ENCODE measurements at places on chromosomes 7 and 10. TPM values are rescaled to one million over a fixed set of nuclear protein-coding genes. Genes with fewer than 3 reads are reported as not detected.

The GPNMB gene
- total RNA-seq, result 2.9 TPM

The PNLIP gene
- total RNA-seq, result not detected

The CREM gene
- total RNA-seq, result 17.4 TPM

The CDNF gene
- total RNA-seq, result 0.47 TPM

The NUTM2A gene
- 1.0 TPM for total RNA-seq

The SLC26A4 gene
- 0.62 TPM for total RNA-seq

The MOGAT3 gene
- total RNA-seq, result not detected

The ATP6V1F gene
- 171 TPM for total RNA-seq

The MEOX2 gene
- not detected for total RNA-seq

The NEUROD6 gene
- not detected for total RNA-seq

The BMS1 gene
- total RNA-seq, result 20.5 TPM

The STAM gene
- 19.4 TPM for total RNA-seq

The CFAP70 gene
- 0.55 TPM for total RNA-seq

The SVOPL gene
- total RNA-seq, result not detected

The SLC18A3 gene
- total RNA-seq, result not detected

The SMKR1 gene
- total RNA-seq, result not detected

The MBLAC1 gene
- total RNA-seq, result 1.8 TPM

The NUDT13 gene
- total RNA-seq, result 2.5 TPM

The KCP gene
- total RNA-seq, result 0.47 TPM

The ITPRID1 gene
- total RNA-seq, result not detected

The LRMDA gene
- total RNA-seq, result 0.39 TPM

Data from hair follicular keratinocyte (primary cell).